T-cell (primary cell): ENCODE measurements at places on chromosomes 5 and 9. TPM values are rescaled to one million over a fixed set of nuclear protein-coding genes. Genes with fewer than 3 reads are reported as not detected.

Gene NIPBL
- total RNA-seq: 129 TPM

Gene BHMT
- 0.76 TPM for total RNA-seq

Gene SHOC1
- total RNA-seq: not detected

Gene PDE8B
- total RNA-seq: not detected

Gene RLN2
- 4.5 TPM for total RNA-seq

Gene RGS7BP
- total RNA-seq: not detected

Gene ADRB2
- 2.3 TPM for total RNA-seq

Gene MVB12B
- 9.5 TPM for total RNA-seq

Gene TMOD1
- 1.3 TPM for total RNA-seq

Gene EIF4E1B
- not detected for total RNA-seq

Gene IL31RA
- not detected for total RNA-seq

Gene HAVCR2
- total RNA-seq: 3.2 TPM

Gene CRHBP
- 0.76 TPM for total RNA-seq

Gene DNAI1
- total RNA-seq: not detected

Gene GCNT1
- total RNA-seq: 4.9 TPM

Gene FBP2
- not detected for total RNA-seq

Gene YTHDC2
- total RNA-seq: 38.2 TPM

Gene TRUB2
- total RNA-seq: 13.5 TPM

Gene CBY3
- total RNA-seq: 0.50 TPM

Gene IL11RA
- total RNA-seq: 166 TPM

Gene NUTM2G
- not detected for total RNA-seq

Gene PPP3R2
- total RNA-seq: not detected

Gene VLDLR
- total RNA-seq: 1.2 TPM

Gene RASGRF2
- 25.2 TPM for total RNA-seq

Gene ADAMTS12
- not detected for total RNA-seq

Gene QRFP
- total RNA-seq: not detected

Gene PCDHB16
- total RNA-seq: not detected

Gene SPATA31D4
- not detected for total RNA-seq

Gene F12
- total RNA-seq: 0.44 TPM

Gene ABLIM3
- total RNA-seq: 0.07 TPM

Gene RPL7A
- total RNA-seq: 2,653 TPM

Gene PLEKHG4B
- 0.09 TPM for total RNA-seq

Gene SLF1
- total RNA-seq: 11.1 TPM

Gene WNK2
- total RNA-seq: 0.48 TPM

Gene HK3
- total RNA-seq: 0.85 TPM

Gene MUSK
- not detected for total RNA-seq

Gene TGFBI
- total RNA-seq: 5.1 TPM

Gene FGF10
- not detected for total RNA-seq

Gene CCL27
- not detected for total RNA-seq

Gene COL15A1
- total RNA-seq: 0.19 TPM

Gene KIAA1191
- total RNA-seq: 79.3 TPM

Gene INSYN2B
- not detected for total RNA-seq

Gene ALDH1A1
- 0.72 TPM for total RNA-seq

Gene C9orf43
- 1.1 TPM for total RNA-seq

Gene SPINK1
- 7.4 TPM for total RNA-seq

Gene RXRA
- 15.0 TPM for total RNA-seq

Gene HTR4
- total RNA-seq: not detected

Gene RAD1
- total RNA-seq: 30.6 TPM

Gene TTC16
- 6.2 TPM for total RNA-seq

Gene STARD4
- total RNA-seq: 16.5 TPM

Gene ANKRD34B
- not detected for total RNA-seq

Gene GABRA1
- not detected for total RNA-seq

Gene MARCHF11
- not detected for total RNA-seq

Gene HRH2
- 5.5 TPM for total RNA-seq
